ENCODE measurements at places on chromosomes 4 and X.

DNA sequence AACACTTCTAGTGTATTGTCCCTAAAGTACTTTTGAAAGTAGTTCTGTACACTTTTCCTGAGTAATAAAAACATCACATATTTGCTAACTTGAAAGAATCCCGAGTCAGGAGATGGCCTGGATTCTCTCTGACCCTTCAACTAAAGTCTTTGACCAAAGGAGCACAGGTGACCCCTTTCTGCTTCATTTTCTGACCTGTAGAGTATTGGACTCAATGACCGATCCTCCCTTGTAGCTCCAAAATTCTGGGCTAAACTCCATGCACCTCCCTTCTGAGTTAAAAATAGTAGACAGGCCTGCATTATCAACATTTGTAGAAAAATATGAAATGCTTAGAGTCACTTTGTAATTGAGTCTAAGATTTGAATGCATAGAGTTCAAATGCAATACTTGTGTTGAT, 4.0 kb upstream of the TAPT1 start:
- peaks cover 10% of the 10 kb centered on the region for H3K27me3 ChIP-seq
- H3K27ac ChIP-seq: no peak overlapping the region
- no peak for DNase-seq
- H3K4me1 ChIP-seq: peaks cover 46% of the 10 kb centered on the region
- no peak overlapping the region for H3K4me3 ChIP-seq

- H3K36me3 ChIP-seq: no peaks in the 10 kb centered on the region
- H3K4me1 ChIP-seq: no peaks in the 10 kb centered on the region
- DNase-seq: no peak
Measured at GRCh38 chr4:151455212-151455611, 46.2 kb downstream of the FHIP1A start.

DNA sequence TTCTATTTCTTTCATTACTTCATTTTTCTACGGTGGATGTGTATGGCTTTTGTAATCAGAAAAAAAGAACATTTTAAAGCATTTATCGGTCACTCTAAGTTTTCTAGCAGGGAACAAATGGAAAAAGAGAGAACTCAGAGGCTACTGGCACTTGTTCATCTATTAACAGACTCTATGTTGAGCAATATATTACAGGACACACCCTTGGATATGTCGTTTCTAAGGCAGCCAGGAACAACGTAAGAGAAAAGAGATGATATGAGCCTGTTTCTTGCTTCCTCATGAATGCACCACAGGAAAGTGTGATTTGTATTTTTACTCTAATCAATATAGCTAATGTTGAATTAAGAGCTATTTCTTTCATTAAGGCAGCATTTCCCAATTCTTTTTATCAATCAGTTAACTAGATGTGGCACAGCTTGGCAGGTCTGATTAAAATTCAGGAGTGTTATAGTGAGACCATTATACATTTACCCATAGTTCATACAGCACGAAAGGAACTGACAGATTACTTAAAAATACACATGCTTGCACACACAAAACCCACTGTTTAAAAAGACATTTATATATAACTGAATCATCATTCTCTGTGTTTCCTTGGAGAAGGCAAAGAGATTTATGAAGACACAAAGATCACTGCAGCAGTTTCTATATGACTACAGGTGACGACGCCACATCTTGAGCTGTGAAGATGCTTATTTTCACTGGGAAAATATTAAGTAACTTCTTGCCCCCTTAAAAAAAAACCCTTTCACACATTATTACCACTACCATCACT, 13.0 kb downstream of the RAB9B start:
- no peaks in the 10 kb centered on the region for H3K4me1 ChIP-seq
- no peak for DNase-seq
- H3K4me3 ChIP-seq: no peak overlapping the region
- H3K27me3 ChIP-seq: peaks cover 29% of the 10 kb centered on the region

- no peaks in the 10 kb centered on the region for H3K27me3 ChIP-seq
- H3K4me3 ChIP-seq: no peak overlapping the region
- no peak overlapping the region for H3K27ac ChIP-seq
- DNase-seq: no peak
Measured at GRCh38 chr4:99413140-99413539, 22.0 kb downstream of the ADH7 start.

DNA sequence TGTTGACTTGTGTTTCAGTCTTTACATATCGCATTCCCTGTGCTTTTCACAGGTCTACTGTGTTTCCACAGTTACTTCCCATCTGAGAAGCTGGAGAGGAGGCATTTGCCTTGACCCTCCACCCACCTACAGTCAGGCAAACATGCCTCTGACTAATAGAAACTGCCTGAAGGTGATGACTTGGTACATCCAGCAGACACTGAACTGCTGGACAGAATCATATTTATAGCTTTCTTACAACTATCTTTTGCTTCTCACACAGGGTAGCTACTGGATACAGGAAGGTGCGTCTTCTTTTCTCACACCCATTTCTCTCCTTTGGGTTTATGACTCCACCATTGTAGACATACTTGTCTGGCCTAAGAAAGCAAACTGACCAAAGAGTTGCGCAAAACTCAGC, 58.0 kb downstream of the VGLL1 start:
- no peak overlapping the region for H3K27ac ChIP-seq
- peaks cover 2% of the 10 kb centered on the region for H3K36me3 ChIP-seq

GRCh38 chrX:53239474-53239873, 14.5 kb upstream of the KDM5C start:
- no peaks in the 10 kb centered on the region for H3K36me3 ChIP-seq
- peaks cover 14% of the 10 kb centered on the region for H3K27me3 ChIP-seq
- H3K4me3 ChIP-seq: no peak overlapping the region
- no peak overlapping the region for H3K27ac ChIP-seq

GRCh38 chr4:16641971-16642370, 256.5 kb downstream of the LDB2 start:
- no peaks in the 10 kb centered on the region for H3K4me1 ChIP-seq
- no peaks in the 10 kb centered on the region for H3K27me3 ChIP-seq
- H3K27ac ChIP-seq: no peak overlapping the region
- H3K36me3 ChIP-seq: no peaks in the 10 kb centered on the region
- no peak overlapping the region for H3K4me3 ChIP-seq

DNA sequence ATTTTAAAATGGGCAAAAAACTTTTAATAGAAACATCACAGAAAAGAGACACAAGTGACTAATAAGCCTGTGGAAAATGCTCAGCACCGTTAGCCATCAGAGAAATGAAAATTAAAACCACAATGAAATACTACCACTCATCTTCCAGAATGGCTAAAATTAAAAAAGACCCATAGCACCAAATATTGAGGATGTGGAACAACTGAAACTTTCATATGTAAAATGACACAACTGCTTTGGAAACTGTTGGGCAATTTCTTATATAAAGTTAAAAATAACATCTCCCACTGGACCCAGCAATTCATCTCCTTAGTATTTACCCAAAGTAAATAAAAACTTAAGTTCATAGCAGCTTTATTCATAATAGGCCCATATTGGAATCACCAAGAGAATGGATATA, 94.2 kb downstream of the TENM3 start:
- no peaks in the 10 kb centered on the region for H3K36me3 ChIP-seq
- H3K4me1 ChIP-seq: no peaks in the 10 kb centered on the region
- H3K27ac ChIP-seq: no peak overlapping the region
- no peak overlapping the region for H3K4me3 ChIP-seq

- DNase-seq: no peak
- no peak overlapping the region for H3K27ac ChIP-seq
- no peaks in the 10 kb centered on the region for H3K36me3 ChIP-seq
- H3K4me1 ChIP-seq: peaks cover 8% of the 10 kb centered on the region
- H3K27me3 ChIP-seq: no peaks in the 10 kb centered on the region
Measured at GRCh38 chr4:124631760-124632159, 80.8 kb downstream of the ANKRD50 start.

DNA sequence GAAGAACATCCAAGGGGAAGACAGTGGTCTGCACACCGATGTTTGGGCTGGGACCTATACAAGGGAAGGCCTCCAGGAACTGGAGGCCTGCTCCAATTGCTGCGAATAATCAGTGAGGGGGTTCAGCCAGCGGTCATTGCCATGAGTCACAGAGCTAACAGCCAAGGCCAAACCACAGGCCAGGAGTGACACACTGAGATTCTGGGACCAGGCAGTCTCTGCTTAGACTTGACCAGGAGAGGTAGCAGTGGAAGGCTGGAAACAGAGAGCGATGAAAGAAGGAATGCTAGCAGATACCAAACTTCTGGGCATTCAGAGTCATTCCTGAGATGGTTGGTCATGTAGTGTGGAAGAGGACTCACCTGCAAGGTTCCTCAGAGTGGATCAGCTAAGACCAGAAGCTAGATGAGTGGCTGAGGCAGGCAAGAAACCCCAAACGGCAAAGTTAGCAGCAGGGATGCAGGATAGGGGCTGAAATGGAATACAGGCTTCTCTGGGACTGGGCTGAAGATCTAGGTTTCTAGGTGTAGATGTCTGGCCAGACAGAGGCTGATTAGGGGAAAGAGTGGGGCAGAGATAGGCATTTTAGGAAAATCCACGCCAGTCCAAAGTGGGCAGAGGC, 54.7 kb downstream of the CNGA2 start:
- H3K27me3 ChIP-seq: peaks cover 42% of the 10 kb centered on the region
- no peak for DNase-seq
- no peak overlapping the region for H3K27ac ChIP-seq

GRCh38 chr4:41077628-41078027, 136.7 kb downstream of the APBB2 start:
- DNase-seq: no peak
- H3K27me3 ChIP-seq: peaks cover 7% of the 10 kb centered on the region
- no peak overlapping the region for H3K4me3 ChIP-seq
- no peak overlapping the region for H3K27ac ChIP-seq

- H3K27ac ChIP-seq: no peak overlapping the region
- peaks cover 2% of the 10 kb centered on the region for H3K36me3 ChIP-seq
- no peak overlapping the region for H3K4me3 ChIP-seq
- peaks cover 24% of the 10 kb centered on the region for H3K27me3 ChIP-seq
Measured at GRCh38 chrX:72366701-72367454, 61.2 kb upstream of the CITED1 start.

GRCh38 chrX:67718926-67719325, 175.1 kb downstream of the AR start:
- H3K36me3 ChIP-seq: no peaks in the 10 kb centered on the region
- no peaks in the 10 kb centered on the region for H3K4me1 ChIP-seq
- peaks cover 42% of the 10 kb centered on the region for H3K27me3 ChIP-seq

- H3K4me1 ChIP-seq: peaks cover 16% of the 10 kb centered on the region
- H3K27me3 ChIP-seq: peaks cover 33% of the 10 kb centered on the region
- H3K27ac ChIP-seq: no peak overlapping the region
- no peak overlapping the region for H3K4me3 ChIP-seq
- peaks cover 1% of the 10 kb centered on the region for H3K36me3 ChIP-seq
Measured at GRCh38 chrX:30906726-30907125, 17.7 kb upstream of the TAB3 start.

- H3K27me3 ChIP-seq: no peaks in the 10 kb centered on the region
- no peak for DNase-seq
- no peak overlapping the region for H3K4me3 ChIP-seq
- H3K4me1 ChIP-seq: no peaks in the 10 kb centered on the region
- no peak overlapping the region for H3K27ac ChIP-seq
- H3K36me3 ChIP-seq: no peaks in the 10 kb centered on the region
Measured at GRCh38 chr4:156656896-156657295, 314.7 kb downstream of the PDGFC start.

DNA sequence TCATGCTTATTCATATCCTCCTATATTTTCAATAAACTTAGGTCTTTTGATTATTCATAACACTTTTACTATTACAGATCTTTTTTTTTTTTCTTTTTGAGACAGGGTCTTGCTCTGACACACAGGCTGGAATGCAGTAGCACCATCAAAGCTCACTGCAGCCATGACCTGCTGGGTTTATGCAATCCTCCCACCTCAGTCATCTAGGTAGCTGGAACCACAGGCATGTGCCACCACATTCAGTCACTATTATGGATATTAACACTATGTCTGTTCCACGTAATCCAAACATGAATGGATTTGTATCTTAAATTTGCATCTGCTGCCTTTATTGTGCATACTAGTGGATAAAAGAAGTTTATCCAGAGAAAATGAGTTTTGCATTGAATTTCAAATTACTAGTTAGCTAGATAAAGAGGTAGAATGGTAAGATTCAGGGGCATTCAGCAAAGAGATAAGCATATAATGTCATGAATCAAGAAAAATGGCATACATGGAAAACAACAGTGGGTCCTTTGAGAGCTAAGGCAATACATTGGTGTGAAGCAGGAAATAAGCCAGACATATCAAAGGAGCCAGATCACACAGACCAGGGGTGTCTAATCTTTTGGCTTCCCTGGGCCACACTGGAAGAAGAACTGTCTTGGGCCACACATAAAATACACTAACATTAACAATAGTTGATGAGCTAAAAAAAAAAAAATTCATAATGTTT, 13.9 kb downstream of the ANAPC10 start:
- no peak for DNase-seq
- peaks cover 6% of the 10 kb centered on the region for H3K36me3 ChIP-seq
- H3K27me3 ChIP-seq: no peaks in the 10 kb centered on the region
- H3K4me1 ChIP-seq: peaks cover 22% of the 10 kb centered on the region
- H3K27ac ChIP-seq: peak overlapping the region; percentile 1
- H3K4me3 ChIP-seq: no peak overlapping the region

DNA sequence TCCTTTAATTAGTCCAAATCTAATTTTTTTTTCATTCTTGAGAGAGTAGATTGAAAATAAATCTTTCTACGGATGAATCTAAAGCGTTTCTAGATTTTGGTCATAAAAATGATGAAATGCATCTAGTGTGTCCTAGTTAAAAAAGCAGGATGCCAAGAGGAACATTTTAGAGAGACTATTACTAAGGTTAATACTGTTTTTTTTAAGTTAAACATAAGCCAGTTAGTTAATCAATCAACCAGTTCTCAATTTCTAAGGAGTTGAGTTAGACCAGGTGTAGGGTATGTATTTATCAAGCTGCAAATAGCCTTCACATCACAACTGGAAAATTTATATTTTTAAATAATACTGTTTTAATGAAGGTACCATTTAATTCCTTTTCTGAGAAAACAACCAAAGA, 679.5 kb upstream of the IGFBP7 start:
- no peak for DNase-seq
- H3K36me3 ChIP-seq: no peaks in the 10 kb centered on the region
- H3K4me1 ChIP-seq: no peaks in the 10 kb centered on the region
- H3K27me3 ChIP-seq: no peaks in the 10 kb centered on the region
- H3K4me3 ChIP-seq: no peak overlapping the region

GRCh38 chr4:182955411-182955810, 38.2 kb upstream of the DCTD start:
- no peaks in the 10 kb centered on the region for H3K4me1 ChIP-seq
- no peak overlapping the region for H3K27ac ChIP-seq
- no peaks in the 10 kb centered on the region for H3K27me3 ChIP-seq
- H3K4me3 ChIP-seq: no peak overlapping the region

- no peak for DNase-seq
- H3K27me3 ChIP-seq: no peaks in the 10 kb centered on the region
- peaks cover 20% of the 10 kb centered on the region for H3K4me1 ChIP-seq
- no peak overlapping the region for H3K4me3 ChIP-seq
- no peak overlapping the region for H3K27ac ChIP-seq
- peaks cover 4% of the 10 kb centered on the region for H3K36me3 ChIP-seq
Measured at GRCh38 chr4:102637391-102637790, 123.4 kb downstream of the MANBA start.

- no peaks in the 10 kb centered on the region for H3K4me1 ChIP-seq
- no peak for DNase-seq
- no peaks in the 10 kb centered on the region for H3K36me3 ChIP-seq
- H3K4me3 ChIP-seq: no peak overlapping the region
Measured at GRCh38 chr4:69116645-69117321, 20.5 kb downstream of the UGT2B7 start.

All from activated T-cell treated with anti-CD3 and anti-CD28 coated beads, Interleukin-2, amount 50 U/mL, for 72 hours (primary cell).